Stimulated activated memory B cell treated with anti-CD40 and anti-IgM and Interleukin-4, amounts not matched to agents 10 μg/mL and 1 μg/mL and 100 μg/mL, for 72 hours (primary cell): ENCODE measurements at places on chromosomes 5 and 9.

DNA sequence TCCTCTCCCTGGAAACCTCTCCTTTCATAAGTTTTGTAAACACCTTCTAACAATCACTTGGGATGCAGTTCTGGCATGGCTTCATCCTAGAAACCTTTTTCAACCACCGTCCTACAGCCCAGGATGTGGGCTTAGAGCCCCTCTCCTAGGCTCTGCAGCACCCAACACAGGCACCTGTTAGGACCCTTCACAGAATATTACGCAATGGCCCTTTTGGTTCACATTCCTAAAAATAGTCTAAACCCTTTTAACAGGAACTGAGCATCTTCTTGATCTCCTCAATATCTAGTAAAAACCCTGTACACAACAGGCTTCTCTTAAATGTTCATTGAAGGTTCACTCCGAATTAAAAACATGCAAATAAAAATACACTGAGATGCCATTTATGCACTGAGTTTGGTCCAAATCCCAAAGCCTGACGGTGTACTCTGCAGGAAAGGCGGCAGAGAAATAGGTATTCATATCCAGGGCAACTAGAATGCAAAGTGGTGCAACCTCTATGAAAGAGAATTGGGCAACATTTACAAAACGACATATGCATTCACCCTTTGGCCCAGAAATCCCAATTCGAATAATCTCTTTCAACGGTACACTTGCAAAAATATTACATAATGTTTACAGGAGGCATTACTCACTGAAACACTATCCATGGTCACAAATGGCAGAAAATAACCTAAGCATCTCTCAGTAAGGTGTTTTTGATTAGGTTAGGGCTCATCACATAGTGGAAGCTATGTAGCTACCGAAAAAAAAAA, 169.3 kb downstream of the SEMA5A start:
- no peak for ATAC-seq

DNA sequence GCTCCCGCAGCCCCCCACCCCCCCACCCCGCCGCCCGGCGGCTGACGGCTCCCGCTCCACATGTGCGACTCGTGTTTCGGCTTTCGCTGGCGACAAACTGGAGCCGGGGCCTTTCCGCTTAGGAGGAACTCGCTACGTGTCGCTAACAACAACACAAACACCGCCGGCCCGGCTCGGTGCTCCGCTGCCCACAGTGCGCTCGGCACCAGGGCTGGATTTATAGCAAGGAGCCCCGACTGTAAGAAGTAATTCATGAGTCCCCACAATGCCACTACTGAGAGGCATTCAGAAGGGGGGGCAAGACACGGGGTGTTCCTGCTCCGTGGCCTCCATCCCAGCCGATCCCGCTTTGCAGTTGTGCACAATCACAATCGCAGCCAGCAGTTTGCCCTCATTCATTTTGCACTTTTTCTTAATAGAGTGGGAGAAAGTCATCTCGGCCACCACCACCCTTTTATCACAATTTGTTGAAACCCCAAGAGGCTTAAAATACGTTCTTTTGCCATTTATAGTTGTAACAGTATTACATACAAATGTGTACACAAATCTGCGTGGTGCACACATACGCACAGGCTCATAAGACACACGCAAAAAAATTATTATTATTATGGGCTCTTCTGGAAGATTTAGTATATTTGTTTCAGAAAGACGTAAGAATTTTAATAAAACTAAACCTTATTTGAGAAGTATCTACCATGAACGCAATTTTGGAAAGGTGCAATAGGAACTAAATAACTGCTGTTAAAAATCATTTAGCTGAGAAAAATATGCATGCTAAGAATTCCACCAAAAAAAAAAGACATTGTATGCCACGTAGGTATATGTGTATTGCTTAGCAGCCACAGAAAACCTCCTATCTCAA, 48.1 kb downstream of the EBF1 start:
- ATAC-seq = peak; percentile 55

DNA sequence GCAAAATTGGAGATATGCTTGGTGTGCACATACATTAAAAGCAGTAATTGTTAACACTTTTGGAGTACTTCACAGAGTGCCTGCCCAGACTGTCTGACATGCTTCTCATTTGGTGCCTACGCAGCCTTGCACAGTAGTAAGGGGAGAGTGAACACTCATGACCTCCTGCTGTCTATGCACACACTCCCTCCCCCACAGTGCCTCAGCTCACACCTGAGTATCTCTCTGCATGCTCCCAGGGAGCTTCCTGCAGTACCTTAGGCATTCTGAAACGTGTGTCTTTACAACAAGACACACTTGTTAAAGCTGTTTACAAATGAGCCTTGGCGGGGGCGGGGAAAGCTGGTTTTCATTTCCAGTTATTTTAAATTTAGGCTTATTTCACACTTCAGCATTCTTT, 18.0 kb downstream of the MAP3K1 start:
- peak; percentile 50 for ATAC-seq

DNA sequence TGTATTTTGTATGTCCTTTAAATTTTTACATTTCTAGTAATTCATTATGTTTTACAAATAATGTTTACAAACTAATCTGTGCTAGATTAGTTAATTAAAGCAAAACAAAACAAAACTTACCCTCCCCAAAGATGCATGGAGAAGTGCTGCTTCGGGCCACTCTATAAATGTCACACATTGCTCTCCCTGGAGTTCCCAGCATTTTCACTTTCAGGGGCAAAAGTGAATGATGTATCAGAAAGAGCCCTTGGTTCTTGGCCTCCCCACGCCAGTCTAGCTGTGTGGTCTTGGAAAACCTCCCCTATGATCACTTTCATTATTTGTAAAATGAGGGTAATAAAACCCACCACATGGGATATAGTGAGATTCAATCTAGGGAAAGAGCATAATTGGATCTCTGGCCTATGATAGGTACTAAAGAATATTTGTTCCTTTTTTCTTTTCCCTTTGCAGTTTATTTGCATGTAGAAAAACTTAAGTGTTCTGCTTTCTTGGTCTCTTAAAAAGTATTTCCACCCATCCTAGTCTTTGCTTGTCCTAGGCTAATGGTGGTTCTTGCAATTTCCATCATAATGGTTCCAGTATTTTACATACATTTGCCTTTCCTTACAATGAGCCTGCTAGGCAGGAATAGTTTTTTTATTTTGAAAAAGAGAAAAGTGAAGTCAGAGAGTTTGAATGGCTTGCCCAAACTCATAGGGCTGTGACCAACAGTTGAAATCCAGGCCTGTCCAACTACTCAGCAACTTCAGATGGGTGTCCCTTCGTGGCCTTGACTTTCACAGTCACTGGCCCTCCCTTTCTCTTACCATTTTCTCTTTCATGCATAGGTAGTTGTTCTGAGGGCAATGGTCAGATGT, 184.5 kb upstream of the KLF4 start:
- ATAC-seq = no peak

GRCh38 chr9:3858961-3859360, 333.2 kb upstream of the RFX3 start:
- no peak for ATAC-seq

DNA sequence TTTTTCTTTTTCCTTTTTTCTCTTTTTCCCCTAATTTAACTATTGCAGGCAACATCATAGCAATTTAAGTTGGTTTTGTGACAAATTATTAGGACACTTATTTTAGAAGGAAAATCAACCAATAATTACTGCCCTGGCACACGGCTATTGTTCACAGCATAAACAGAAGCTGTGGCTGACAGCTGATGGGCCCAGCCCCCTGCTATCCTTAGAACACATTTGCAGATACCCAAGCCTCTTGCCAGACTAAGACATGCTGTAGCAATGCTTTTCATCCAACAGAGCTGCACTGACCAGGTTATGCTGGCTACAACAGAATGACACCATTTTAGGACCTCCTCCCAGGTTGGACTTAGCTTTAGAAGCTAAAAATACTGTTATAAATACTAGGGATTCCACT, 852.7 kb upstream of the DMAC1 start:
- ATAC-seq = no peak

- ATAC-seq = no peak
These were observed 158.3 kb downstream of the NR2F1-AS1 start for GRCh38 chr5:93422652-93423280.

- ATAC-seq = no peak
These were observed 416.6 kb upstream of the CLINT1 start for GRCh38 chr5:158275511-158275910.

DNA sequence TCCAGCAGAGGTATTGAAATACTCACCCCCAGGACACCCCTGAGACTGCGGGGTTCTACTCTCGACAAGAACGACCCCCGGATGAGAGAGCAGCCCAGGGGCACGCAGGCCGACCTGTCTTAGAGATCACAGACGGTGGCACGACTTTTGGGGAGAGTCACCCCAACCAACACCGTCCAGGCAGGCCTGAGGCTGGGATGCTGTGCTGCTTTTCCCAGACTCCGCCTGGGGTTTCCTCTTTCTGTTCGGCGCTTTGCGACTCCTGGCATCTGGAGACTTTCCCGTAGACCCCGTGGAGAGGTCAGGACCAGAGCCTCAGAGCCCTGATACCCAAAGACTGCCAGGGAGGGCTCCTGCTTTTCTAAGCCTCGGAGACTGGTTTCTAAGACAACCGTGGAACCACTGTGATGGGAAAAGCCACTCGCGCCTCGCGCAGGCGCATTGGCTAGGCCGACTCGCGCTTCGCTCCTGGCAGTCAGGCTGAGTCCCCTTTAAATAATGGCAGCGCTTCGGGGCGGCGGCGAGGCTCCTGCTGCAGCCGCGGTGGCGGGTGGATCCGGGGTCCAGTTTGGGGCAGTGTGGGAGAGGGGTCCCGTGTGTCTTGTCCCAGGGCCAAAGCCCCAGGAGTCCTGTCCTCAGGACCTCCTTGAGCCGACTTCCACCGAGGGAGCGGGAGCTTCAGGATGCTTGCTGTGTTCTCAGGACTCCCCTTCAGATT, 484.0 kb downstream of the SPATA31A7 start:
- peak; percentile 39 for ATAC-seq

GRCh38 chr5:95818181-95819147, 4.1 kb downstream of the GLRX start:
- ATAC-seq = peak; percentile 46

- no peak for ATAC-seq
These were observed 49.4 kb downstream of the SLC46A2 start for GRCh38 chr9:112841261-112841660.

DNA sequence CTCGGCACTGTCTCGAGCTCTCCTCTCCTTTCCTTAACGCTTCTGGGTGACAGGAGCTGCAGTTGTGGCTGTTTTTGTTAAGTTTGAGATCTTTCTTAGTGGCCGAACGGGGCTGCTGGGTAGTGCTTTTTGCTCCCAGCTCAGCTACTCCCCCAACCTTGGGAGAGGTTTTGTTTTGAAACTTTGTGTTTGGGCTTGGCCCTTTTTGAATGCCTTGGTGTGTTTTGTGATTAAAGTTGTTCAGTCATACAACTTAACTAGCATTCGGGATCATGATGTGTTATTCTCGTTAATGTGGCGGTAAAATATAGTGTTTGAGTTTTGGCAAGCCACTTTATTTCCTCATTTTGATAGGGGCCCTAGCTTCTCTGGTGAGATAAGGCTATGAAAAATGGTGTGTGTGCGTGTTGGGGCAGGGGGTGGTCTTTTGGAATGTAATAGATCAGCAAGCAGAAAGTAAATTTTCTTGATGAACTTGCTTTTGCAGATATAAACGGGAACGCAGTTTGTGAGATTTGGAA, 1.1 kb downstream of the KDM3B start:
- ATAC-seq = no peak

- no peak for ATAC-seq
These were observed 51.2 kb downstream of the SAR1B start for GRCh38 chr5:134581241-134581981.

GRCh38 chr5:40045429-40045828, 620.6 kb upstream of the DAB2 start:
- no peak for ATAC-seq

DNA sequence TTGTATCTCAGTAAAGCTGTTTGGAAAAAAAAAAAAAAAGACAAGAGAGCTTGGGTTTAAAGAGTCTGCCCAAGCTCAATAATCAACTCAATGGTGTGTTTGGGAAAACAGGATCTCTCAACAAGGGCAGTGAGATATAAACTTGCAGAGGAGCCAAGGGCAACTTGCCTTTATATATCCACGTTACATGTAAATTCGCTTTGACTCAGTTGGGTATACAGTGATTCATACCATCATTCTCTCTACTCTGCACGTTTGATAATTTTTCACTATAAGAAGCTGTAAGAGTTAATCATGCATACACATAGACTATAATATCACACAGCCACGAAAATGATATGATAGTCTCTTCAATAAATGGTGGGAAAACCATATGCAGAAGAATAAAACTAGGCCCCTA, 24.9 kb downstream of the ADAM19 start:
- no peak for ATAC-seq

- no peak for ATAC-seq
These were observed 80.0 kb upstream of the SNX2 start for GRCh38 chr5:122694884-122695283.
